Stimulated activated CD4-positive, alpha-beta T cell treated with anti-CD3 and anti-CD28 coated beads, Interleukin-15, amount 100 ng/mL, for 1 hour (primary cell): ENCODE measurements at places on chromosomes 2 and 18.

DNA sequence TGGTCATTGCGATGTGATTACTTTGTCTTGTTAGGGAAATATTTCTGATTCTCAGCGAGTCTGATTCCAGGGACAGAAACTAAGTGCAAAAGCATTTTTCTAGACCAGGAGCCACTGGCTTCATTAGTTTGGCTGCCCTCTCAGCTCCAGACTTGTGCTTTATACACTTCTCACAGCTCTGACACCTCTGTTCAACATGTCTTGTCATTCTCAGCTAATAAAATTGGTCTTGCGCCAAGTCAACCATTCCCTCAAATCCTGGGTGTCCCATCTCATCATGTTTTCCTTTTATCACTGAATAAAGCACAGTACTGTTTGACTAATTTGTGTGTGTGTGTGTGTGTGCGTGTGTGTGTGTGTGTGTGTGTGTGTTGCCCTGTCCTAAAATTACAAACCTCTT lies 215.5 kb upstream of the EPHA4 start:
- no peak for DNase-seq

DNA sequence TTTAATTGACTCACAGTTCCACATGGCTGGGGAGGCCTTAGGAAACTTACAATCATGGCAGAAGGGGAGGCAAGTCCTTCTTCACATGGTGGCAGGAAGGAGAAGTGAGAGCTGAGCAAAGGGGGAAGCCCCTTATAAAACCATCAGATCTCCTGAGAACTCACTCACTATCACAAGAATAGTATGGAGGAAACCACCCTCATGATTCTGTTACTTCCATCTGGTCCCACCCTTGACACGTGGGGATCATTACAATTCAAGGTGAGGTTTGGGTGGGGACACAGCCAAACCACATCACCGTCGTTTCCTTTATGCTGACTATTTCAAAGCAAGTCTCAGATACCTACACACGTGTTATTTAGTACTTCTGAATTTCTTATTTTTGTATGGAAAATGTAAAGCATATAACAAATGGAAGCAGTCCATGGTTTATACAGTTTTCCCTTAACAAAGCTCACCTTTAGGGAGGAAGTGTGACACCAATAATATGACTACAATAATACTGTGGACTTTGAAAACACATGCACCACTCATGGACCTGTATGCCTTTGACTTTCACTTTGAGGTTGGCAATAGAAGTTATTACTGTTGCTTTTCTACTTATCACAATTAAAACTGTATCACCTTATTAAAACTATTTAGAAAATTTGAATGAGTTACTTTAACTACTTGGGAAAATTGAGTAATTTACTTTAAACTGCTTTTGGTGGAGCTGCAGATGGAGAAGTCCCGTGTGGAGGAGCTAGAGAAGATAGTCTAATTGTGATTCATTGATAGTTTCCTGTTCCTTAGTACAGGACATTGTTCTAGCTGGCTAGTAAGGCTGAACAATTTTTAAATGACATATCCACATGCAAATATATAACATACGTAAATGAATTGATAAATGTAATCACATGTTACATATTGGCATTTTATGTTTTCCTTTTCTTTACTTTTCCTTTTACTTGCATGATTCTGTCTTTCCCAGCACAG lies 37.3 kb downstream of the MTCL1 start:
- no peak for DNase-seq

DNA sequence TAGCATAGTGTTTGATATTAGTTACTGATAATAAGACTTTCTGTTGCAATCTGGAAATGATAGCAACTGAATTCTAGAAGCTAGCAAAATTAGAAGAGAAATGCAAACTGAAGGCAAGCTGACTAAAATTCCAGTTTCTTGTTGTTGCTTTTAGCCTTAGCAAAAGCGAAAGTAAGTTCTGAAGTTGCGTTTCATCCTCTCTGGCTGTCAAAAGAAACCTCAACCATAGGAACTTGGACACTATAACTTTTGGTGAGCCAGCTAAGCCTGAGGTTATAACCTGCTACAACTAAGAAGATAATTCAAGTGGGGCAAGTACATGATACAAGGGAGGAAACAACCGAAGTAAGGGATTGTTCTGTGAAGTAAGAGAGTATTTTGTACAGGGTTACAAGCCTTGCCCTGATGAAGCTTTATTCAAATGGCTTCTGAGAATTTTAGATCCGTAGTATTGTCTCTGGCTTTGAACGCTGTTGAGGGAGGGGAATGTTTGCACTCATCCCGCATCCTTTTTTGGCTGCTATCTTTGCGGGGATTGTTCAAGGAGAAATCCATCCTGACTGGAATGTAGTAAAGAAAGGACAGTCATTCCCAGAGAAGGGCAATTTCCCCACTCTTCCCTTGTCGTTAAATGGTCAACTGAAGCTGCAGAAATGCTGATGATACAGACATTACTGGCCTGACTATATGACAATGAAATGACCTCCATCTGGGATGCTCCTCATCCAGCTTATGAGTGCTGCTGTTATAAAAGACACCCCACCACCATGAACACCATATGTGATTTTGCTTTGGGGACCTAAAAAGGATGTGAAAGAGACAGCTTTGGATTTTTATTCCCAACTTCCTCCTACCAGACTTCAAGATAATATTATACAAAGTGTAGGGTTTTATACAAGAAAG lies 7.0 kb upstream of the TMX3 start:
- DNase-seq, result no peak

GRCh38 chr18:74682991-74683297 lies 85.3 kb downstream of the ZNF407 start:
- DNase-seq, result no peak

GRCh38 chr2:162082681-162083080 lies 8.7 kb upstream of the DPP4 start:
- DNase-seq, result no peak

DNA sequence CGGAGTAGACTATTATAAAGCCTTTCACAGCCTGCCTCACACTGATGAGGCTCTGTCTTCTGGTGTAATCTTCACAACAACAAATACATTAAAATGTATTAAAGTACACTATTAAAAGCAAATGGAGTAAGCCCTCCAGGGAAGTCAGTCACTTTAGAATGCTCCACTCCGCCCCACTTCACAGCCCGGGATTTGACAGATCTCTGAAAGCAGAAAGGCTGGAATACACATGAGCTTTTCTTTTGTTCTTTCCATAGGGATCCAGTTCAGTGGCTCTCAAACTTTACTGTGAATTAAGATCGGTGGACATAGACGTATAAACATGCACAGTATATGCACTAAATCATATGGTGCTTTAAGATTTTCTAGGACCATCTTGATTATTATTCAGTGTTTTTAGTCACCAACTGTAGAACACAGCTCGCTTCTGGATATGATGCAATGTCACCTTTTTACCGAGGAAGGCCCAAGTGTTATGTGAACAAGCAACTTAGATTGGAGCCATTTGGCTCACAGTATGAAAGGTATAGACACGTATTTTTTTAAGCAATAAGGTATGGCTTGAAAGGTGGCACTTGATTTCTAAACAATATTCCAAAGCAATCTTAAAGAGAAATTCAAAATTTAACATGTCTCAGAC lies 151.1 kb downstream of the PRKCE start:
- DNase-seq, result no peak

DNA sequence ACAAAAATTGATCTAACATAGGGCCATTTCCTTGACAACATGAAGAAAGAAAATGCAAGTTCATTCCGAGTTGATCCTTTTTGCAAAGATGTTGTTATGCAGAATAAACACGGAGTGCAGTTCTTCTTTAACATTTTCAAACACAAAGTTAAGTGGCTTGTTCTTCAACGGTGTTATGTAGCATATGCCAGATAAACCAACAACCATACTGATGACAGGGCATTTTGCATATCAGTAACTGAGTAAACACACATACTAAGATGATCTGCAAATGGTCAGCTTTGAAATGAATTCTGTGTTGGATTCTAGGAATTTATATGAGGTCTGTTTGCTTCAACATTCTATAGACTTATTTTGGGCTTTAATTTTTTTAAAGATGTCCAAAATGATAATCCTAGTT lies 266.4 kb downstream of the GPD2 start:
- DNase-seq, result no peak

- DNase-seq, result no peak
These were observed 47.5 kb downstream of the ARID5A start for GRCh38 chr2:96584017-96584416.

DNA sequence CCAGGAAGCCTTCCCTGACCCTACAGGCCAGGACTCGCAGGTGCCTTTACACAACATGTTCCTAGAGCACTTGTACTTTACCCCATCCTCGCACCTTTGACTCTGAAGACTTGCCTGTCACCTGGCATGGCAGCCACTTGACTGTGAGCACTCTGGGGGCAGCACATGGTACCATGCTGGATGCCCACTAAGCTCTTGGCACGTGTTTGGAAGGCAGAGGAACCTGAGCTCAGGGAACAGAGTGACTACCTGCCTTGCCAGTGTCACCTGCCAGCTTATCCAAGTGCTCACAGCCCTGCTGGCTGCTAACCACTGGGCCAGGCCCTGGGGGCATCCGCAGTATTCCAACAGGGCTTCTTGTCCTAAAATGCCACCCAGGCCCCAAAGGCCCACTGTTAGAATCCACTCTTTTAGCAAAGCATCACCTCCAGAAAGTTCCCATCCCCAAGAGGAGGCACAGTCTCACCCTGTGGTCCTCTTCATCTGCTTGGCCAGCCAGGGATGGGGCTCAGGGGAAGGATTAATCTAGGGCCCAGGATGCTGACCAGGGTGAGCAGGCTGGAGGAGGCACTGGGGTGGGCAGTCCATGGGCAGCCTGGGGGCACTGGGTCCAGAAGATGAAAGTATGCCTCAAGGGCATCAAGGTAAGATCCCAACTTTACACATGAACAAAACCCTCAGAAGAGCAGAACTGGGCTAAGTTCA lies 57.0 kb downstream of the ZBTB7C start:
- DNase-seq, result no peak

DNA sequence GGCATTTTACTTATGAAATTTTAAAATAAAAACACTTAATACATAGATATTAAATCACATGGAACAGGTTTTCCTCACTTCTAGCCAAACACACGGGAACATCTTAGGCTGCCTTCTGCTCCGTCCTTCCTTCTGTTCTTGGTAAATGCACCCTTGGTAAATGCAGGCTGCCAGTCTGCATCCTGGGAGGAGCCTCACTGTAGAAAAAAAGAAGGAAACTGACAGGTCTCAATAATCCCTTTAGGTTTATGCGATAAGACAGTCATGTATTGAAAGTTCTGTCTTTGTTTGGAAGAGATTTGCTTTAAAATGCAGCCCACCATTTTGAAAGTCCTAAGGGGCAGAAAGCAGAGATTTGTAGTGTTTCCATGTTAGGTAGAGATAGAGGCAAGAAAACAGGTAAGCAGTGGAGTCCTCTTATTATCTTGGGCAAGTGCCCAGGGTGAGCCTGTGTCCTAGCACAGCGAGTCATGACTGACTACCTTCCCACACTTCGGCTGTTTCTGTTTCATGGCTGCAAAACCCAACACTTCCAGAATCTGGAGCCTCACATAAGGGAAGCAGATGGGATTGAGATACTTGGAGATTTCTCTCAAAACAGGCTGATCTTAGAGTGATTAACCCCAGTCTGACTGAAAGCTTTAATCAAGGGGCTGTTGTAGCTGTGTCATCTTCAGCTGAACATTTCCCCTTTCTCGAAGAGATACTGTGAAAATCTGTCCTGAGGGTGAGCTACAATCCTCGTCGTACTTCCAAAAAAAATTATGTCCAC lies 131.4 kb upstream of the MAP3K20 start:
- no peak for DNase-seq

DNA sequence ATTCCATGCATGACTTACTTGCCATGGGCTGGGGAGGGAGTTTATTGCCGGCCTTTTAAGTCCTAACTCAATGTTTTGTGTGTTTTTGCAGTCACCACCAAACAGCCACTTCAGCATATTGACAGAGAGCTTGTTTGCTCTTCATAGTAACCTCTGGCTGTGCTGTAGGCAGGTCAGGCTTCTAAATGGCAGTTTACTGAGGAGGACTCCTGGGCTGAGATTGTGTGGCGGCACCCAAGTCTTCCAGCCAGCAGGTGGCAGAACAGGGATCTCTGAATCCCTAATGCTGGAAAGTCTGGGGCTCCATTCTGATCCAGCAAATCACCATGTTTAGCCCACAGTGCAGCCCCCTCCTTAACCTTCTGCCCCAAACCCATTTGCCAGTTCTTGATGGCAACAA lies 121.2 kb downstream of the CAPN13 start:
- DNase-seq, result no peak

DNA sequence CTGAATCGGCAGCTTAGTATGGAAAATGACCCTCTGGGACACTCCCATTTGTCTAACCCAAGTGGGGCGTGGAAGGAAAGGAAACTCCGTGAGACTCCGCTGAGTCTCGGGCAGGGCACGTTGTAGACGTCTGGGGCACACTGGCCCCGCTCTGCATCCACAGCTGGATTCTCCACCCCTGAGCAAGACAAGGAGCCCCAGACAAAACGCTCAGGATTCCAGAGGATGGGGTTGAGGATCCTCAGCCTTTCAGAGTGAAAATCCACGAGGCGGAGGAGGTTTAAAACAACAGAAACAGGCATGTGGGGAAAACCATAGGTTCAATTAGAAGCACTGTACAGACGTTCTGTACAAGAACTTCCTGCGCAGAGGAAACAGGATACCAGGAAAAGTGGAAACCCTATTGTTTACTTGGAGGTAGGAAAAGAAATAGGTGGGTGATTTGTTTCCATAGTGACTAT lies 124.9 kb upstream of the ZNF236 start:
- DNase-seq, result no peak

- DNase-seq, result no peak
These were observed 78.6 kb downstream of the BARD1 start for GRCh38 chr2:214730800-214731407.

GRCh38 chr2:28752631-28753376 lies 1.2 kb downstream of the PPP1CB start:
- no peak for DNase-seq

GRCh38 chr2:223642506-223642905 lies 40.3 kb upstream of the SCG2 start:
- no peak for DNase-seq

DNA sequence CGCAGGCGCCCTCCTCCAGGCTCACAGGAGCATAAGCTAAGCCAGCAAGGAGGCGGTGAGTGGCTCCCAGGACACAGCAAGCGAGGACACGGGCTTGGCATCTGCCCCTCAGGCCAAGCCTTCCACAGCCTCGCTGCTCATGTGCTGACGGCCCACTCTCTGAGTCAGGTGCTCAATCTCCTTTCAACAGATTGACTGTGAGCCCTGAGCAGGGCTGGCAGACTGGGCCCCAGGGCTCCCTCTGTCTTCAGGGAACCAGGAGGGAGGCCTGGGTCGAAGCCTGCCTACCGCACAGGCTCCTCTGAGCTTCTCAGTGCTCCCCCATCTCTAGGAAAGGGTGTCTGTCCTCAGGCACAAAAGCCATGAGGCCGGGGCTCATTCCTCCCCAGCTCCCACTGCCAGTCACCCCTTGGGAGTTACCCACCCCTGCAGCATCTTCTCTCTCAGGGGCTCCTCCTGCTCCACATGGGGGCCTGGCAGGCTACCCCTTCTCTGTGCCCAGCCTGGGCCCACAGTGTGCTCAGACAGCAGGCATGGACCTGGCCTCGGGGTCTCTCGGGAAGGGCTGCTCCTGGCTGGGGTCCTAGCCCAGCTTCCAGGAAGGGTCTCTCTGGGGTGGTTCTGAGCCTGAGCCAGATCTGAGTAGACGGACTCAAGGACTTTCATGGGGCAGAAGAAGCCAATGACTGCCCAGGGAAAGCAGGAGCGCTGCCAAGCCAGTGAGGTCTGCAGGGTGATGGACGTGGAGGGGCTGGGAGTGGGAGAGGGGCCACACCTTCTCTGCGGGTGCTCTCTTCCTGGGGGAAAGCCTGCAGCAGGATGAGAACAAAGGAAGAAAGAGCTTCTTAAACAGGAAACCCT lies 138.0 kb upstream of the GPC1 start:
- DNase-seq, result no peak

GRCh38 chr2:218010984-218011652 lies 8.3 kb upstream of the TNS1 start:
- DNase-seq, result no peak
